DMS153 (cell line): ENCODE measurements at places on chromosomes 12 and 14.

GRCh38 chr14:64695071-64695470 is 9.2 kb upstream of the PLEKHG3 start:
- no peak for DNase-seq

GRCh38 chr14:81235096-81235495 is 14.3 kb upstream of the GTF2A1 start:
- DNase-seq: no peak

DNA sequence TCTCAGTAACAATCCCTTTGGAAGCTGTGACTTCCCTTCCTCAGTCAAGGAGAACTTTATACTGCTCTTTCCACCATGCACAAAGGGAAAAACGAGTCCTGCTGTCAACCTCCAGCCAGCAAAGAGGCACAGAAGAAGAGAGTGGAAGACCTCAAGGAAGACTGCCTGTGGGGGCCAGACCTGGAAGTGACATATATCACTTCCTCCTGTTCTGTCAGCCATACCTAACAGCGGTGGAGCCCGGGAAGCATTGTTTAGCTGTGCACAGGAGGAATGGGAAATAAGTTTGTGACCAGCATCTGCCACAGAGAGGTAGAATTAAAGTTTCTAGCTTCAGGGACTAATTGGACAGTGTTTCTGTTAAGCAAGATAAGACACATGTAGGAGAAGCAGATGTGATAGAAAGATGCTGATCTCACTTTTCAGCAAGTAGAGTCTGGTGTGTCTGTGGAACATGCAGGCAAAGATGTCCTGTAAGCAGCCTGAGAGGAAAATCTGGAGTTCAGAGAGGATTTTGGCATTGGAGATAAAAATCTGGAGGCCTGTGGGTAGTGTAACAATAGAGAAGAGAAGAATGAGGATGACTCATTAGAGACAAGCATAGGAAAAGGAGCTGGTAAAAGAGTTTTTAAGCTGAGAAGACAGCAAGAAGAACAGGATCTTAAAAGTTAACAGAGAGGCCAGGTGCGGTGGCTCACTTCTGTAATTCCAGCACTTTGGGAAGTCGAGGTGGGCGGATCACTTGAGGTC is 141.6 kb upstream of the CPSF6 start:
- DNase-seq: no peak

DNA sequence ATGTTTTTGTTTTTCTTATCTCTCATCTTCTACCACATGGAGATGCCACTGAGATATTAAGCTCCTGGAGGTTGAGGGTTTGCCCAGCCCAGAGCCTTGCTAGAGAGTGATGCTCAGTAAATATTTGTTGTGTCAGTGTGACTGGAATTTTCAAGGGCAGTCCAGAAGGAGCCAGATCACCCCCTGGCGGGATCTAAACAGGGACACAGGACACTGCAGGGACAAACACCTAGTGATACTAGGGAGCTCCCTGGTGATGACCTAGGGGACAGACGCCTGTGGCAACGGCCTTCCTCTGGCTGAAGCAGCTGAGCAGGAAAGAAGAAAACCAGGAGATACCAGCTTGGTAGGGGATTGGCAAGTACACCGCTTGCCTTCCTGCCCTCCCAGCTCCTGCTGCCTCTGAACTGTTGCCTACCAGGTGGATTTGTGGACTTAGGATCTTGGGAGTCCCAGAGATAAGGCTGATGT is 714.4 kb upstream of the TBX3 start:
- DNase-seq: peak; percentile 65

GRCh38 chr12:53558631-53559030 is 51.3 kb upstream of the NPFF start:
- no peak for DNase-seq
